ENCODE measurements at places on chromosomes 16 and 17. TPM values are rescaled to one million over a fixed set of nuclear protein-coding genes. Genes with fewer than 3 reads are reported as not detected.

Gene CDH1
- total RNA-seq = 1.1 TPM

DNA sequence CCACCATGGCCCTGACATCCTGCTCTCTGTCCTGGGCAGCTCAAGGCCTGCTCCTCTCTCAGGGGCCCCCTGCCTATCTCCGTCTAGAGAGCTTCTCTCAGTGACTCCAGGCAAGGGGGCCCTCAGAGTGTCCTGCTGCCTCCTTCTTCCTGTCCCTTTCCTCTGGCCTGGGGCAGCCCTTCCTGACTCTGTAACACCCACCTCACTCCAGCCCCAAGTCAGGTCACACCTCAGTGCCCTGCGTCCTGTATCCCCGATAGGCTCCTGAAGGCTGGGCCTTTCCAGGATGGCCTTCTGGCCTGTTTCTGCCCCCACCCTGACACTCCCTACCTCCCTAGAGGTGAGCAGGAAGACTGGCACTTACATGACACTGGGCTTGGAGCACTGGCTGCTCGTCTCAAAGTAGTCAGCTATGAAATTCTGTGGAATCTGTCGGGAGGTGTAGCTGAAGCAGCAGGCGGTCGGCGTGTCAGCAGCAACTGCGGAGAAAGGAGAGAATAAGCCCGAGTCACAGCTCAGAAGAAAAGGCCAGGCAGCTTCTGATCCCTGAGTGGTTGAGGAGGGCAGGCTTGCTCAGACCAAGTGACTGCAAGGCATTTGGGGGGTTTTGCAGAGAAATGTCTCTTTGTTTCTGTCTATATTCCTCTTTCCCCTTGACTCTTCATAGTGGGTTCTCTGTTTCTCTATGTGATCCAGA is 976 bp downstream of the CCL3L1 start:
- no peak overlapping the region for H3K4me3 ChIP-seq
- no peaks in the 10 kb centered on the region for H3K36me3 ChIP-seq
- H3K27ac ChIP-seq = no peak overlapping the region
- H3K4me1 ChIP-seq = no peaks in the 10 kb centered on the region
- peaks cover 5% of the 10 kb centered on the region for H3K27me3 ChIP-seq

DNA sequence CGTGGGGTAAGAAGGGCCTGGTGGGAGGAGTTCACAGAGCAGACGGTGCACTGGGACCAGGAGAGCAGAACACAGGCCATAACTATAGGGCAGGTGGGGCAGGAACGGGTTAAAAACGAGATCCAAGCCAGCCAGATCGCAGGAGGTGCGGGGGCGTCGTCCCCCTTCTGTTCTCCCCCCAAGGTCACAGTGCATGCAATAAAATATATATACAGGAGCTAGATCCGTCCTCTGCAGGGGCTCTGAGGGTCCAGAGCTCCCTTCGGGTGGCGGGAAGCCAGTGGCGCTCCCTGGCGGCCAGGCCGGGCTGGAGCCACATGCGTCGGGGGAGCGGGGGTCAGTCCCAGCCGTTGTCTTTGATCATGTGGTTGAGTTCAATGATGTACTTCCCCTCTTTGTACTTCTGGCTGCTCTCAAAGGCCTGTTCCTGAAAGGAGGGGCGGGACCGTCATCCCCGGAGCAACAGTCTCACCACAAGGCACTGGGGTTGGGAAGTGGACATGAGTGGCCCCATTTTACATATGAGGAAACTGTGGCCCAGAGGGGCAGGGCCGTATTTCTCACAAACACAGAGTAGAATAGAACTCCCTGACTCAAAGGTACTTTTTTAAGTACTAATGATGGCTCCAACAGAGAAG is 768 bp upstream of the TBX6 start:
- H3K27me3 ChIP-seq = no peaks in the 10 kb centered on the region
- peak; percentile 90 for DNase-seq
- peak overlapping the region; percentile 50 for H3K4me3 ChIP-seq
- H3K27ac ChIP-seq = peak overlapping the region; percentile 97
- peaks cover 23% of the 10 kb centered on the region for H3K36me3 ChIP-seq

Gene MVD
- 24.6 TPM for total RNA-seq

Gene ZMYND15
- total RNA-seq = not detected

DNA sequence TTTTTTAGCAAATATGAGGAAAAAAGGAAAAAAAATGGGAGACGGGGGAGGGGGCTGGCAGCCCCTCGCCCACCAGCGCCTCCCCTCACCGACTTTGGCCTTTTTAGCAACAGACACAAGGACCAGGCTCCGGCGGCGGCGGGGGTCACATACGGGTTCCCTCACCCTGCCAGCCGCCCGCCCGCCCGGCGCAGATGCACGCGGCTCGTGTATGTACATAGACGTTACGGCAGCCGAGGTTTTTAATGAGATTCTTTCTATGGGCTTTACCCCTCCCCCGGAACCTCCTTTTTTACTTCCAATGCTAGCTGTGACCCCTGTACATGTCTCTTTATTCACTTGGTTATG is 1.2 kb upstream of the TMEM88 start:
- peaks cover 42% of the 10 kb centered on the region for H3K4me1 ChIP-seq
- H3K4me3 ChIP-seq = no peak overlapping the region
- DNase-seq = peak; percentile 67
- no peaks in the 10 kb centered on the region for H3K27me3 ChIP-seq
- H3K27ac ChIP-seq = no peak overlapping the region
- peaks cover 37% of the 10 kb centered on the region for H3K36me3 ChIP-seq

Gene CAVIN1
- total RNA-seq = 519 TPM

DNA sequence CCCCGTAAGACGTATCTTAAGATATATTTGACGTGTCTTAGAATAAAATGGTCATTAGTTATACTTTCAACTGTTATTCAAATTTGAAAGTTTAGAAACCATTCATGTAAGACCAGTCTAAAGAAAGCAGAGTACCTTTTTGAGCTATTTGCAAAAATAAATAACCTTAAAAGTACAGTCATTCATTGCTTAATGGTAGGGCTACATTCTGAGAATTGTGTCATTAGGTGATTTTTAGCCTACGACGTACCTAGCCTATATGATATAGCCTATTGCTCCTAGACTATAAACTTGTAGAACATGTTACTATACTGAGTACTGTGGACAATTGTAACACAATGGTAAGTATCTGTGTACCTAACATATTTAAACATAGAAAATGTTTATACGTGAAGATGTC is 139.2 kb downstream of the PHKB start:
- H3K27me3 ChIP-seq = no peaks in the 10 kb centered on the region
- H3K4me3 ChIP-seq = no peak overlapping the region
- no peaks in the 10 kb centered on the region for H3K4me1 ChIP-seq
- H3K27ac ChIP-seq = no peak overlapping the region
- H3K36me3 ChIP-seq = no peaks in the 10 kb centered on the region

Gene P2RX5
- 0.49 TPM for total RNA-seq

GRCh38 chr17:327296-327695 is 25.3 kb downstream of the RPH3AL start:
- no peak overlapping the region for H3K27ac ChIP-seq
- H3K4me3 ChIP-seq = no peak overlapping the region
- H3K27me3 ChIP-seq = no peaks in the 10 kb centered on the region
- no peaks in the 10 kb centered on the region for H3K4me1 ChIP-seq

- H3K27me3 ChIP-seq = peaks cover 17% of the 10 kb centered on the region
- no peak overlapping the region for H3K4me3 ChIP-seq
- no peaks in the 10 kb centered on the region for H3K36me3 ChIP-seq
- no peak for DNase-seq
- no peak overlapping the region for H3K27ac ChIP-seq
- H3K4me1 ChIP-seq = no peaks in the 10 kb centered on the region
Observed at GRCh38 chr17:1904273-1905182, 74.7 kb downstream of the RPA1 start.

DNA sequence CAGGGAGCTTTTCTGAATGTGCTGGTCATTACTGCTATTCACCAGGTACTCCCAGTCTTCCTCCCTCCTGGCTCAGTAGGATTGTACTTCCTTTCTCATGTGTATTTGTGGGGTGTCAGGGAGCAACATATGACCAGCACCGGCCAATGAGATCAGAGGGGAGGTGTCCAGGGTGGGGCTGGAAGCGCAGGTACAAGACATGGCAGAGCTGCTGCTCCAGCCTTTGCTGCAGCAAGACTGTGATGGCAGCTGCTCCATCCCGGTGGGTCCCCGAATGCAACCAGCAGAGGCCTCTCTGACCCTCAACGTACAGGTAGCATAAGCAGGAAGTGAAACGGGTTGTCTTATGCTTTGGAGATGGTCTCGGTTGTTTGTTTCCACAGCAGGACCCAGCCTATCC is 53.8 kb upstream of the CACNG5 start:
- H3K4me3 ChIP-seq = no peak overlapping the region
- no peaks in the 10 kb centered on the region for H3K27me3 ChIP-seq

DNA sequence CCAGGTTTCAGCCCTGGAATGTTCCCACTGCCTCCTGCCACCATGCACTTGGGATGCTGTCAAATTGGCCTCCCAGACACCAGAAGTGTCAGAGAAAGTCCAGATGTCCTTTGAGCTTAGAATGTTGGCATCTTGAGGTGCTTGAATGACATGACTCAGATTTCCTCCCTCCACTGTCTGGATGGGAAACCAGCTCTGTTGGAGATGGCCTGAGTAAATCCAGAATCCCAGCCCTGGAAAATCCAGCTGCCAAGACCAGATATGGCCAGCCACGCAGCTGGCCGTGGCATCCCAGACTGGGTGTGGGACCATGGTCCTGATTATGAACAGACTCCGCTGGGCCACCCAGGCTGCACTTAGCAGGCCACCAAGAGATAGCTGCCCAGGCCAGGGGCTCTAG is 57.0 kb upstream of the CLEC3A start:
- no peak overlapping the region for H3K27ac ChIP-seq
- H3K36me3 ChIP-seq = no peaks in the 10 kb centered on the region
- DNase-seq = no peak
- H3K4me1 ChIP-seq = no peaks in the 10 kb centered on the region
- no peak overlapping the region for H3K4me3 ChIP-seq

DNA sequence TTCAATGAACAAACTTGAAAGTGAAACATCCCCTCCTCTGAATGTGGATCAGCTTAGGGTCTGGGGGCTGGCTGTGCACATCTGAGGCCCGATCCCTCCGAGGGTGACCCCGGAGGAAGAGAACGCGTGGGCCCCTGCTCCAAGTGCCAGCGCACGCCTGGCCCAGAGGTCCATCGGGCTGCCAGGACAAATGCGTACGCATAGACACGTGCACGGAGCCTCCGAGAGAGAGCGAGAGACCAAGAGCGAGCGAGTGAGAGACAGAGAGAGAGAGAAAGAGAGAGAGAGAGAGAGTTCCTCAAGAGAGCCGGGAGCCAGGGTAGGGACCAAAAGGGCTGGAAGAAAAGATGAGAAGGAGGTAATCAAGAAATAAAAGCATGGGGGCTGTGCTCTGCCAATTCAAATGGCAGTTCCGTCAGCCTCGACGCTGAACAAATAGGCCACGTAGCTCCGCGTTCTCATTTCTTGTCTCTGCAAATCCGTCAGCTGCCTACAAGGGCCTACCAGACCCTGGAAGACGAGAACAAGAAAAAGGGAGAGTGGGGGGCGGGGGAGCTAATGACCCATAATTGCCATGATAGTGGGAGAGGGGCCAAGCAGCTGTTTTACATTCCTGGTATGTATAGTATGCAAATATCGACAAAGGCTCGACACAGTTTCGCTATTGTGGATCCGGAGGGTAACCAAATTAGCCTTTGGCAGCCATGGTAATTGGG is 435.3 kb upstream of the ZFHX3 start:
- H3K4me3 ChIP-seq = no peak overlapping the region
- no peaks in the 10 kb centered on the region for H3K4me1 ChIP-seq
- DNase-seq = no peak
- H3K36me3 ChIP-seq = no peaks in the 10 kb centered on the region
- H3K27ac ChIP-seq = no peak overlapping the region

Gene ASIC2
- total RNA-seq = not detected

GRCh38 chr16:50665128-50665878 is 15.8 kb downstream of the SNX20 start:
- H3K4me3 ChIP-seq = peak overlapping the region; percentile 52
- DNase-seq = peak; percentile 86
- no peaks in the 10 kb centered on the region for H3K36me3 ChIP-seq

- H3K4me1 ChIP-seq = no peaks in the 10 kb centered on the region
- H3K27ac ChIP-seq = no peak overlapping the region
- no peak for DNase-seq
- no peaks in the 10 kb centered on the region for H3K27me3 ChIP-seq
- H3K36me3 ChIP-seq = peaks cover 4% of the 10 kb centered on the region
- no peak overlapping the region for H3K4me3 ChIP-seq
Observed at GRCh38 chr17:2361010-2361760, 23.9 kb downstream of the SGSM2 start.

Gene TNRC6A
- 72.6 TPM for total RNA-seq

GRCh38 chr16:50695017-50696000 is 1.9 kb downstream of the NOD2 start:
- H3K27ac ChIP-seq = peak overlapping the region; percentile 67
- no peaks in the 10 kb centered on the region for H3K36me3 ChIP-seq
- H3K27me3 ChIP-seq = no peaks in the 10 kb centered on the region
- DNase-seq = no peak

Gene HOXB1
- total RNA-seq = not detected

DNA sequence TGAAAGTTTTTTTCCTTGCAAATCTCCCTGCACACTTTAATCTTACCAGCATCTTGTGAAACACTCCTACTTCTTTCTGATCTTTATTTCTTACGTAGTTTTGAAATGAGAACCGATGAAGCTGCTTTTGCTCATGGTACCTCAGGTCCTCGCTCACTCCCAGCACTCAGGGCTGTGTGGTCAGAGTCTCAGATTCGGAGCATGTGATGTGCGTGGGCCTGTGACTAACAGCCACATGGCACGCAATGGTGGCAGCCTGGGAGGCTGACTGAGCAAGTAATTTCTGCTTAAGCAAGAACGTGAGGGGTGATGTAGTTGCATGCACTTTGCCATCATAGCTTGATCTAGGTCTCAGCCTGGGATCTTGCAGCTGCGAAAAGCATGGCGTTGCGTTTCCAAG is 624.3 kb downstream of the MAF start:
- H3K27ac ChIP-seq = no peak overlapping the region
- no peaks in the 10 kb centered on the region for H3K36me3 ChIP-seq
- DNase-seq = no peak
- H3K4me3 ChIP-seq = no peak overlapping the region

Gene HCRT
- not detected for total RNA-seq

- no peaks in the 10 kb centered on the region for H3K27me3 ChIP-seq
- H3K36me3 ChIP-seq = peaks cover 16% of the 10 kb centered on the region
- H3K4me1 ChIP-seq = no peaks in the 10 kb centered on the region
- H3K27ac ChIP-seq = no peak overlapping the region
Observed at GRCh38 chr17:6463616-6464445, 19.6 kb downstream of the PIMREG start.

DNA sequence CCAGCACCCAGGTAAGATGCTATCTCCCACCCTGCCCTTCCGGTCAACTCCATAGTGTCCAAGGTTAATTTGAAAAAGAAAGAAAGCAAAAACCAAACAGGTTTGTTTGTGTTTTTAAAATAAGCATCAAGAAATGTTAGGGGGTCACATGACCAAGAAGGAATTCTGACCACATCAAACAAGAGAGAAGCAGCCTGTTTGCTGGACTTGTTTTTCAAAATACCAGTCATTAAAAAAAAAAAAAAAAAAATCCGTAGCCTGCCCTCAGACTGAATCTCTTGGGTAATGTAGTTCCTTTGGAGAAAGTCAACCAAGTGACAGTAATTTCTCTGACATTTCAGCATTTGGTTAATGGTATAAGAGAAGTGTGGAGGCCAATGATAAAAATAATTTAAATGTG is 38.4 kb downstream of the HNF1B start:
- no peaks in the 10 kb centered on the region for H3K36me3 ChIP-seq
- no peak for DNase-seq

Gene MEAK7
- total RNA-seq = 11.8 TPM

GRCh38 chr16:52727849-52728248 is 180.9 kb upstream of the TOX3 start:
- H3K27ac ChIP-seq = no peak overlapping the region
- H3K27me3 ChIP-seq = no peaks in the 10 kb centered on the region
- H3K4me1 ChIP-seq = no peaks in the 10 kb centered on the region
- DNase-seq = no peak
- no peak overlapping the region for H3K4me3 ChIP-seq
